Activated CD4-positive, alpha-beta T cell treated with anti-CD3 and anti-CD28 coated beads, Interleukin-2, amount 10 ng/mL, durations not matched to agents 7 days and 5 days (primary cell): ENCODE measurements at places on chromosomes 13 and 19. TPM values are rescaled to one million over a fixed set of nuclear protein-coding genes. Genes with fewer than 3 reads are reported as not detected.

DNA sequence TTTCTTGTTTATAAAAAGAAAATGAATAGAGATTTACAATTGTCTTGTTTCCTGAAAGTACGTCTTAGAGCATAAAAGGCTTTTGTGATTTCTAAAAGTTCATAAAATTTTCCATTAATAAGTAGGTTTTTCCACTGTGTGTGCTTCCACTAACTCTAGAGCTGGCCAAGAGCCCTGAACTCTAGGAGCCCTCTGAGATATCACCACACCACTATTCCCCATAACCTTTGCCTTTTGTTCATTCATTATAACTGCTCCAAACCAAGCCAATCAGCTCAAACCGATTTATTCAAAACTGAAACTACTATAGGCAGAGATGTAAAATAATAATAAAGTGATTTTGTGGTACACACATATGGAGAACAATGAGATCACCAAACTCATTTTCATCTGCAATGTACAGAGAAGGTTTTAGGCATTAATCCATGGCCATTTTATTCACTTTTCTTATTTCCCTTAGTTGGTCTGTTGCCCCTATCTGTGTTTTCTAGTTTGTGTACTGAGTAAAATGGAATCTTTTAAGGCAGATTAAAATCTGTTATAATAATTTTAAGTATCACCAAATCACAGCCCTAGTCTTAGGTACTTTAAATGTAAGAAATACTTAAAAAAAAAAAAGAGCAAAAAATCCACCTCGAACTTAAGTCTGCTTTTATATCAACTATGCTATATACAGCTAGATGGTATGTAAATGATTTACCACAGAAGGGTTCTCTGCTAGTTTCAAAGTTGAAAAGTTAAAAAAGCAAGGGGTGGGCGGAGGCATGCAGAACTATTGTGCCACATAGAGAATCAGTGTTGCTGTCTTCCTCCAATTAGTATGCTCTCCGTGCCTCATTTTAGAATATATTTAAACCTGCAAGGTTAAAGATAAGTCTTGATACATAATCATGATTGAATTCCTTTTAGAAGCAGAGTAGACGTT is 311.3 kb downstream of the KLF12 start:
- no peak for DNase-seq

DNA sequence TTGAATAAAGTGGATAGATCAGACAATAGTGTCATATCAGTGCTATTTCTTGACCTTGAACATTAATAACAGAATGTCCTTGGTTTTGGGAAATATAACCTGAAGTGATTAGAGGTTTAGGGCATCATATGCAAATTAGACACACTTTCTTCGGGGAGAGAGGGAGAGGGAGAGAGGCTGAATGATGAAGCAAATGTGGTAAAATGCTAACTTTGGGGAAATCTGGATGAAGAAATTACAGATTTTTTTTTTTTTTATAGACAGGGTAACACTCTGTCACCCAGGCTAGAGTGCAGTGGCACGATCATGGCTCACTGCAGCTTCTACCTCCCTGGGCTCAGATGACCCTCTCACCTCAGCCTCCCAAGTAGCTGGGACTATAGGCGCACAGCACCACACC is 3.9 kb upstream of the NCR1 start:
- no peak for DNase-seq

GRCh38 chr13:75481176-75482069 is 546 bp downstream of the TBC1D4 start:
- peak; percentile 10 for DNase-seq

Gene ZNF649
- 12.8 TPM for total RNA-seq

Gene ZNF440
- total RNA-seq = 16.3 TPM

DNA sequence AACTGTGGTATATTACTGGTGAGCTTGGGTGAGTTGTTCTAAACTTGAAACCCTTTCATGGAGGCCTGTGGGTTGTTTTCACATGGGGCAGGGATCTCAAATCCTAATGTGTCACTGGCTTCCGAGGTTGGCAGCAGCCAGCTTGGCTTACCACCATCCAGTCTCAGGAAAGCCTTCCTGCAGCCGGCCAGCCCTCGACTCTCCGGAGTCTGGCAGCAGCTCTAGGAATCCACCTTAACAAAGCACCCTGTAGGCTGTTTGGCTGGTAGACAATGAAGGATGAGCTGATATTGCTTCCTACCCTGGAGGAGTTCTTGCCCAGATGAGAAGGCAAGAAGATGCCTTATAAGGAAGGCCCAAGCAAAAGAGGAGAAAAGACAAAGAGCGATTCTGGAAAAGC is 188.3 kb downstream of the KLF12 start:
- DNase-seq = no peak

- DNase-seq = no peak
Observed at GRCh38 chr19:30328096-30328495, 44.1 kb upstream of the ZNF536 start.

DNA sequence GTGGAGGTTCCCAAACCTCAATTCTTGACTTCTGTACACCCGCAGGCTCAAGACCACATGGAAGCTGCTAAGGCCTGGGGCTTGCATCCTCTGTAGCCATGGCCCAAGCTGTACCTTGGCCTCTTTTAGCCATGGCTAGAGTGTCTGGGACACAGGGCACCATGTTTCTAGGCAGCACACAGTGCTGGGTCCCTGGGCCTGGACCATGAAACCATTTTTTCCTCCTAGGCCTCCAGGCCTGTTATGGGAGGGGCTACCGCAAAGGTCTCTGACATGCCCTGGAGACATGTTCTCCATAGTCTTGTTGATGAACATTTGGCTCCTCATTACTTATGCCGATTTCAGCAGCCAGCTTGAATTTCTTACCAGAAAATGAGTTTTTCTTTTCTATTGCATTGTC is 701.4 kb downstream of the FGF9 start:
- DNase-seq = no peak

- peak; percentile 68 for DNase-seq
Observed at GRCh38 chr19:15101479-15102082, 5.6 kb upstream of the SYDE1 start.

- peak; percentile 84 for DNase-seq
Observed at GRCh38 chr19:5031231-5032100, 62.6 kb downstream of the KDM4B start.

DNA sequence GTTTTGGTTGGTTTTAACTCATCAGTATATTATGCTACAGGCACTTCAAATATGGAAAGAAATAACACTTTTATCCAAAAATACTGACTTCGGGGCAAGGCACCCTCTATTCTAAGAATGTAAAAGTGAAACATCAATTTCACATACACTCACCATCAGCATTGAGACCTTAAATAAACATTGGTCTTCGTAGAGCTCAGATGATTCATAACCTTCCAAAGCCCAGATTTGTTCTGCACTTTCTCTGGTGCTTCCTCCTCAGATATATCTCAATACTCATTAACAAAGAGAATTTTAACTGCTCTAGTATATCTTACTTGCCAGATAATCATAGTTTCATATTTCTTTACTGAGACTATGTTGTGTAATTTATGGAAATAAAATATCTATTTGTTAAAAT is 794.3 kb downstream of the LIG4 start:
- DNase-seq = no peak

DNA sequence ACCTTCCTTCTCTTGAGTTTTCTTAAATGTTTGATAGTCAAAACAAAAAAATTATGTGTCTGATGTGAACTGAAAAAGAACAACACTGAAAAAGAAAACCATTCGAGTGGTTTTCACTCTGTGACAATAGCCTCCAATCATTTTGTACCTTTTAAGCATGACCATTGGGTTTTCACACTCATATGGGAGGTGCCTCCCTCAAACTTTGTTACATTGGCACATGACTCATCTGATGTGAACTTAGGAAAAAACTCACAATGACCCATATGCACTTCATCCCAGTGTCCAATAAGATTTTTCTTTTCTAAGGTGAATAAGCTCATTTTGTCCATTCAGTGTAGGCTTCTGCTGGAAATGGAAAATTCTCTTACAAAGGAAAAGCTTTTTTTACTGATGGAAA is 66.6 kb upstream of the XPO4 start:
- no peak for DNase-seq

DNA sequence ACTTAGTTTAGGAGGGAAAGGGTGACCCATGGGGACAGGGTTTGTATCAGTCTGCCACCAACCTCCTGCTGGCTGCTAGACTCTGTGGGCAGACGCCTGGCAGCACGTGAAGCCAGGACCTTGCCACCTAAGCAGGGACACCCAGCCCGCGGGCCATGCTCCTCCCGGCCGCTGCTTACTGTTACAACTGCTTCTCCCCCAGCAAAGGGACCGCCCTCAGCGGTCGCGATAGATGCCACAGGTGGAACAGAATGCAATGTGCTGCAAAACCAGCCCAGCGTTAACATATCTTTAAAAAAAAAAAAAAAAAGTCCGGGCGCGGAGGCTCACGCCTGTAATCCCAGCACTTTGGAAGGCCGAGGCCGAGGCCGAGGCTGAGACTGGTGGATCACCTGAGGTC is 1.9 kb upstream of the RHPN2 start:
- no peak for DNase-seq

Gene LILRA1
- total RNA-seq = not detected

Gene GATAD2A
- total RNA-seq = 122 TPM

Gene SYNGR4
- total RNA-seq = not detected

GRCh38 chr19:1076046-1076386 is 9.0 kb downstream of the ARHGAP45 start:
- DNase-seq = no peak

Gene FLT3LG
- total RNA-seq = 355 TPM

Gene PCDH17
- not detected for total RNA-seq

DNA sequence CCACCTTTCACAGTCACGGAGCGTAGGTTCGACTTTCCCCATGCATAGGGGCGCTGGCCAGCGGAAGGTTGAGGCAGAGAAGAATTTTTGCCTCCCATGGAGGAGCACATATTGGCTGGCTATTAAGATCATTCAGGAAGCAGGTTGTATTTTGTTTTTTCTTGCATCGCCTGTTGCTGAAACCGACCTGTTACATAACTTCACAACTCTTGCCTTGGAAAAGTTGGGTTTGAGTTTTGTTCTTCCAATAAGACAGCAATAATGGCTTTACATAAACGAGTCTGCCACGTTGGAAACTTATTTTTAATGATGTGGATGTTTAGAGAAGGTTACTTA is 1.4 kb downstream of the UPF1 start:
- no peak for DNase-seq

- DNase-seq = peak; percentile 32
Observed at GRCh38 chr19:289651-290371, 1.4 kb downstream of the PLPP2 start.

DNA sequence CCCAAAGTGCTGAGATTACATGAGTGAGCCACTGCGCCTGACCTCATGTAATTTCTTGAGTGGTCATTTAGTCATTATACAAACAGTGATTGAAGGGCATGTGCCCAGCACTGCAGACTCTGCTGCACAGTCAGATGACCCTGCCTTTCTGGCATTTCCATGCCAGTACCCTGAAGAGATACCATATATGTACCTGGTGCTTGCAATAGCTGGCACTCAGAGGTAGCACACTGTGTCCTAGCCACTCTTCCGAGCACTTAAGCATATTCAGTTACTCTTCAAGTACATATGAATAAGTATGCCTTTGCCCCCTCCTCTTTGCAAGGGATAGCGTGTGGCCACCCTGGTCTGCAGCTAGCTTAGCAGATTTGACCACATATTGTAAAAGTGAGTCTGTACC is 15.5 kb downstream of the STX10 start:
- DNase-seq = no peak

DNA sequence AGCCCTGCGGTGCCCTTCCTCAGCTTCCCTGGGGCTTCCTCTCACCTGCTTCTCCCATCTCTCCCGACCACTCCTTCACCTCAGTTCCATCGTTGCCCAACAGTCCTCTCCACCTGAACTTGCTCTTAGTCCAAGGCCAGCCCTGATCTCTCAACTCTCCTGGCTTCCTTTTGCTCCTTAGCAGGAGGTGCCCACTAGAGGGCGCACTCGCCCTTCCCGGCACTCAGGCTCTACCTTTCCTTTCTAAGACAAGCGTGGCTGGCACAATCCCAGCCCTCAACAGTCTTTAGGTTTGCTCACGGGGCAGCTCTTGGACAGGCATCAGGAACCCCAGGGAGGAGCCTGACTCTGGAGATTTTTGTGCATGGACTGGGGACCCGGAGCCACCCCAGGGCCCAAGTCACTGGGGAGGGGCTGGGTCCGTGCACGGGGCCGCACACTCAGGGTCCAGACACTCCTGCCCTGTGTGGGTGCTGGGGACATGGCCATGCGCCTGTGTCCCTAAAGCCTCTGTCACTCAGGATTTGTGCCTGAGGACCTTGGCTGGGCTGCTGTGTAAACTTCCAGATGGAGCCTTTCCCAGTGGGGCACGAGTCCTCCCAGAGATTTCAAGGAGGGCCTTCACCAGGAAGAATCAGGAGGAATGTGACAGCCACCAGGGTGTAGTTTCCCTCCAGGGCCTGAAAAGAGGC is 12.1 kb upstream of the CEACAM8 start:
- DNase-seq = peak; percentile 55

Gene HTR2A
- not detected for total RNA-seq

Gene ADPRHL1
- 1.4 TPM for total RNA-seq

Gene IL17D
- not detected for total RNA-seq

Gene IGLON5
- total RNA-seq = not detected

GRCh38 chr13:35891507-35892441 is 239.4 kb downstream of the DCLK1 start:
- DNase-seq = no peak

Gene SIGLEC10
- 0.72 TPM for total RNA-seq

Gene CNN1
- total RNA-seq = not detected

GRCh38 chr19:50341091-50341564 is 12.0 kb upstream of the KCNC3 start:
- DNase-seq = no peak

Gene ZNF700
- total RNA-seq = 21.2 TPM

DNA sequence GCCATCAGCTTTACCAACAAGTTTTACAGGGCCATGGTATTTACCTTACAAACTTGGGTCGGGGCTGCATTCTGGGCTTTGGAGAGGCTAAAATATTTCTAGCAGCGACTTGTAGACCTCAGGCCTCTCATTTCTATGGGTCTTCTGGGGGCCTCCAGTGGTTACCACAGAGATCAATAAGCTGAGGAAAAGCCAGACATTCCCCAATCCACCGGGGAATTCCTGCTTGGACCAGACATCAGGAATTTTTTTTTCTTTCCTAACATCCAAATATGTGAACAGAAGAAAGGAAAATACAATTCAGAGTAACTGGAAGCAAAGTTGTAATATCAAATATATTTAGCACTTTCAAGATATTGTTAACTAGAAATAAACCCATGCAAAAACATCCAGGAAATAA is 1.5 kb downstream of the DZIP1 start:
- no peak for DNase-seq

DNA sequence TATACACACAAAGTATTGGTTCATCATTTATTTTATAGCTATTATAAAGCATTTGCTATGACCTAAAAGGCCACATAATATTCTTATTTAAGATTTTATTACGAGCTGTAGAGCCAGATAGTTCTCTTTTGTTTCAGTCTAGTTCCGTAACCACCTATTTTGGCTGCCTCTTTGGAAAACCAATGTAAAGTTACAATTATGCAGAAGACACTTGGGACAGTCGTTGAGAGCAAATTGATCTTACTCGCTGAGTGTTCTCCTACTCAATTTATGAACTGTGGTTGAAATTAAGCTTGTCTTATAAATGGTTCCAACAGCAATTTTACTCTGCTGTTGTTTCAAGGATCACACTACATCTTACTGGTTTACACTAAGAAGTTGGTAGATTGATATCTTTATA is 122.3 kb downstream of the SLC7A1 start:
- DNase-seq = no peak
